NCI-H1105 (cell line): ENCODE measurements at places on chromosomes 7 and 10.

GRCh38 chr10:110824660-110825059, 47.1 kb upstream of the PDCD4 start:
- DNase-seq: no peak

DNA sequence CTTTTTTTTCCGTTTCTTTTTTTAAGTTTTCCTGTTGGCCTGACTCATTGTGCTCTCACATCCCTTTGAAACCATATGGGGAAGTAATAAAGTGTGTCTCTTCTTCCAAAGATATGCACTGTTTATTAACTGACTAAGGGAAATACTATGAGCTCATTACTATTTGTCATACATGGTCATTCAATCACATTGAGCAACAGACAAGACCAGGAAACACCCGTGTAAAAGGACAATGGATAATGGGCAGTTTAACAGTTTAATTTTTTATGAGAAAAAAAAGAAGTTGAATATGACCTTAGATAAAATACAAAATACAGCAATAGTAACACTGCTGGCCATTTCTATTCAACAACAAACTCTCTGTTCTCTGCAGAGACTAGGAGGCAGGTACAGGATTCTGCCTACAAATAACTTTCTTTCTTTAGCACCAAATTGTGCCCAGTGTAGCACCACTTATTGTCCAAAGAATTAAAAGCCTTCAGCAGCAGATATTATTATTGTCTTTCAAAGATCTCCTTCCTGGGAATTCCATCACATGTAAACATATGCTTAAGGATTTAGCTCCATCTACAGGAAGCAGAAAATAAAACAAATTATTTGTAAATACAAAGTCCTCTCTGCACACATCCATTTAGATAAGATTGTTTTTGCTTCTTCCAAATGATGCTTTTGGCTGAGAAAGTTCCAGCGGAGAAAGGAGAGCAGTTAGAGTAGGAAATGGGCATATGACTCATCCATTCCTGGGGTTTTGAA, 55.0 kb upstream of the AKR1E2 start:
- peak; percentile 2 for DNase-seq

DNA sequence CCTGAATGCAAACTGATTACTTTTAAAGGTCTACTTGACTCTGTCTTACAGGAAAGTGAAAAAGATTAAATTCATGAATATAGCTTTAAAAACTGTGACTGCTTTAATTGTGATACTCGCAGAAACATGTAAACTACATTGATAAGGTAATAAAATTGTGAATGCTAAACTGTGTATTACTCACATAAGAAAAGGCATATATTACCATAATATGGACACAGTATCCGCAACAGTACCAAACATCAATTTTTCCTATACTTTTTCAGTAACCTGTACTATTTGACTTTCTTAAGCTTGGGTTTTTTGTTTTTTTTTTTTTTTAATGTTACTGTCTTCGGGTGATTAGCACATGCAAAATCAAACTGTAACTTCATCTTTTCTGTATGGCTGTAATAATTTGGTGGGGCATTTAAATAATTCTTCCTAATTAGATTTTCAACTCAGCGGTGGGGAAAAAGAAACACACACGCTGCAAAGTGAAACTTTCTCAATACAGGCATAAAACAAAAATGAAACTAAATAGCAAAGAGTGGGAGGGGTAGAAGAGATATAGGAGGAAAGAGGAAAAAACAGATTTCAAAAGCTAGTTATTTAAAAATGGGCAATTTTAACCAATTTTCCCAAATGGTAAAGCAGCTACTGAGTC, 23.2 kb downstream of the NT5C3A start:
- no peak for DNase-seq

GRCh38 chr7:137081321-137082093, 213.1 kb downstream of the CHRM2 start:
- no peak for DNase-seq

GRCh38 chr10:127452568-127452967, 96.5 kb upstream of the NPS start:
- no peak for DNase-seq

GRCh38 chr10:43026039-43026973, 50.6 kb upstream of the RET start:
- DNase-seq: no peak

- DNase-seq: peak; percentile 4
Observed at GRCh38 chr7:118182593-118183427, 1.2 kb upstream of the LSM8 start.

DNA sequence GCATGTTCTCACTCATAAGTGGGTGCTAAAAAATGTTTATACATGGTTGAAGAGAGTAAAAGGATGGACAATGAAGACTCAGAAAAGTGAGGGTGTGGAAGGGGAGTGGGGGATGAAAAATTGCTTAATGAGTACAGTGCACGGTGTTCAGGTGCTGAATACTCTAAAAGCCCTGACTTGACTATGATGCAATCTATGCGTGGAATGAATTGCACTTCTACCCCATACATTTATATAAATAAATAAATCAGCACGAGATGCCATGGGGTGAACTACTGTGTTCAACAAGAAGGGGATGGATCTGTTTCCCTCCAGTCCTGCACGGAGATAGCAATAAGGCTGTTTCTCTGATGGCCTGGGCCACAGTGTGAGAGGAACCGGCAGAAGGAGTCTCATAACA, 254.3 kb upstream of the LYZL1 start:
- DNase-seq: no peak

- DNase-seq: peak; percentile 61
Observed at GRCh38 chr7:80611779-80612178, 26.7 kb upstream of the CD36 start.

DNA sequence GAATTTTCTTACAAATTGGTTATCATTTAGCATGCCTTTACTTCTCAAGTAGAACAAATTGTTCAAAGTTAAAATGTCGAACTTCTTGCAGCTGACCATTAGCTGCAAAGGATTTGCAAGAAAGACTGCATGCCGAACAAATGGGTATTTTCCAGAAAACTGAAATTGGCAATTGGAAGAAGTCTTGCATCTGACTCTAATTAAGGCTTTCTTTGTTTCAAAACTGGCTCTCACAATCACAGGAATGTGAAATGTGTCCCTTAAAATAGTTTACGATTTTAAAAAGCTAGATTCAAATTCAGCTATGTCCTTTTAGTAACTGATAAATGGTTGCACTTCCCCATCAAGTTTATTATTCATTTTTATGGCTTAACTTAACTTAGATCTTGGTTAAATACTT, 207.9 kb downstream of the ARL4A start:
- DNase-seq: no peak

- DNase-seq: no peak
Observed at GRCh38 chr10:31018356-31018750, 13.3 kb downstream of the ZNF438 start.

- no peak for DNase-seq
Observed at GRCh38 chr10:44102726-44103255, 282.1 kb downstream of the CXCL12 start.

DNA sequence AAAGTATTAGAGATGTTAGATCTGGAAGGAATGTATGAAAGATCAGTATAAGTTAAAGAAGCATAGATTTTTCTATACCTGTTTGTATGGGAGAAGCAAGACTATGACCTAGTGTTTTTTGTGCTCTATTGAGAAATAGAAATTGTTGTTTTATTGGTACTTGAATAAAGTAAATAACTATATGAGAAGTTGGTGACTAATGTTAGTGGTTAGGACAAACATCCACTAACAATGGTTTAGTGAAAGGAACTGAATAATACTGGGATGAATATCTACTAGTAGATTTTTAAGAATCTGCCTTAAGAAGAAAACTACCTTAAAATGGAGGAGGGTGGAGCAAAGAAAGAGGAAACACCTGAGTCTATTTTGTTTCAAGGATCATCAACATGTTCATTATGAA, 521.1 kb upstream of the POT1 start:
- no peak for DNase-seq

GRCh38 chr7:40715053-40715430, 580.2 kb downstream of the SUGCT start:
- no peak for DNase-seq

DNA sequence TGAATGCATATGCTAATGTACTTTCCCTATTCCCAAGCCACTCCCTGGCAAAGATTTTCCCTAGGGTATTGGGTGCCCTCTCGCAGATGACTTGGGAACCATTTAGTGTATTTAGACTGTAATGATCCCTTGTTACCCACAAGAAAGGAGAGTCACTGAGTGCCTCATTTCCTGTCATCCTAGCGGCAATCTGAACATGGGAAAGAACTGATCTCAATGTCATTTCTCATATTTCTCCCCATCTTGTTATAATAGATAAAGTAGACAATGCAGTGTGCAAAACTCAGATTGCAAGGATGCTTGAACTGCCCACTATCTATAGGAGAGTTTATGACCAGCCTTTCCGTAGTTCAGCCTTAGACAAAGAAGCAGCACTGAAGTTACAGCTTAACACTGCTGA, 123.3 kb downstream of the MICU1 start:
- DNase-seq: no peak

DNA sequence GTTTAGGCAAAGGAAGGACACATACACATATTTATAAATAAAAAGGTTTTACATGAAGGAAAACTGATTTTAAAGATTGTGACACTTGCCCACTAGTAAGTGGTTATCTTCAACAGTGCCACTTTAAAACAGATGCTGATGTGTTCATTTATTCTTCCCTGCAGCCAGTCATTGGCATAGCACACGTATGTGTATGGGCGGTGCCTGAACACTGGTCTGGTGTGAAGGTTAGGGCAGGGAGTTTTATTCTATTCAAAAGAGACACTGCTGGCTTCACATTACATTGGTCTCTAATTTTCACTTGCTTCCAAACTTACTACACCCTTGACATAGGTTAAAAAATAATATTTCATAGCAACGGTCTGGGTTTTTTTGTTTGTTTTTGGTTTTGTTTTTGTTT, 57.9 kb downstream of the NOD1 start:
- DNase-seq: no peak

DNA sequence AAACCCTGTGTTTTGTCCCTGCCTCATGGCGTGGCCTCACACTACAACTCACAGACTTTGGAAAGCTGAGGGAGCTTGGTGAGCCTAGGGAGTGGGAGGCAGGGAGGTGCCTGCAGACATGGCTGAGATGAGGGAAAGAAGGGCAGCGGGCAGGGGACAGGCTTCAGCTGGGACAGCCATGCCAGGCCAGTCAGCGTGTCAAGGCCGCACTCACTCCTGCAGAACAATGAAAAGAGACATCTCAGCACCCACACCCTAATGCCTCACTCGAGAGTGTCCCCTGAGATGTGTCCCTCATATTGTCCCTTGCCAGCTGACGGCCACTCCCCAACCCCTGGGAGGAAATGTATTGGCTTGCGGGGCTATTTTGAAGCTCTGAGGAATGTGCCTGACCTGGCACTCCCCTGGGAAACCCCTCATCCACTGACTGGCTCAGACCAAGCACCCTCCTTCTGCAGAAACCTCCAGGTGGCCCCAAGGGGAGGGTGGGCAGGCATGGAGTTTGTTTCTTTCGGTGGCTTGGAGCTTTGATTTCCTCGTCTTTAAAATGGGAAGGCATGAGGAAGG, 31.6 kb downstream of the SH3PXD2A start:
- DNase-seq: no peak

DNA sequence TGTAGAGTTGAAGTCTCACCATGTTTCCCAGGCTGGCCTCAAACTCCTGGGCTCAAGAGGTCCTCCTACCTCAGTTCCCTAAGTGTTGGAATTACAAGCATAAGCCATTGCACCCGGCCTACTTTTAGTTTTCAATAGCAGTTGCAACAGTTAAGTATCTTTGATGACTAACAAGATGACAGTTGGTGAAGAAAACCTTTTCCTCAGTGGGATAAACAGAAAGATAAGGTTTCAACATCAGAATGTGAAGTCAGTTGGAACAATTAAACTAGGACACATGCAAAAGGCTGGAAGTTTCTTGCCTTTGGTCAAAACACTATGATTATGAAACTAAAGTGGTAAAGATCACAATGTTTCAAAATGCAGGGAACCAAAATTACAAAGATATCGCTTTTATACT, 169.2 kb downstream of the ZNF438 start:
- no peak for DNase-seq

DNA sequence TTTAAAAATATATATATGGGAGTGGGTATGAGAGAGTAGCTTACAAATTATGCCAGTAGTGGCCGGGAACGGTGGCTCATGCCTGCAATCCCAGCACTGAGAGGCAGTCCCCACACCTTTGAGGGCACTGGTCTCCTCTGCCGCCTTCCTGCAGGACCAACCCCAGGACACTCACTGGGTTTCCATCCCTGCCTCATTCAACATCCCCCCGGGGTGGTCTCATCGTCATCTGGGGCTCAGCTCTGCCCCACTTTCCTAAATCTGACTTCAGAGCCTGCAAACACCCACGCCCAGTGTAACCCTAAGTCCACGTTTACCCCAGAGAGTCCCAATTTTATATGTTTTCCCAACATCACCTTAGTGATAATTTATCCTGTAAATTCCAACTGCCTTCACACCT, 96.5 kb downstream of the DIP2C start:
- DNase-seq: no peak

DNA sequence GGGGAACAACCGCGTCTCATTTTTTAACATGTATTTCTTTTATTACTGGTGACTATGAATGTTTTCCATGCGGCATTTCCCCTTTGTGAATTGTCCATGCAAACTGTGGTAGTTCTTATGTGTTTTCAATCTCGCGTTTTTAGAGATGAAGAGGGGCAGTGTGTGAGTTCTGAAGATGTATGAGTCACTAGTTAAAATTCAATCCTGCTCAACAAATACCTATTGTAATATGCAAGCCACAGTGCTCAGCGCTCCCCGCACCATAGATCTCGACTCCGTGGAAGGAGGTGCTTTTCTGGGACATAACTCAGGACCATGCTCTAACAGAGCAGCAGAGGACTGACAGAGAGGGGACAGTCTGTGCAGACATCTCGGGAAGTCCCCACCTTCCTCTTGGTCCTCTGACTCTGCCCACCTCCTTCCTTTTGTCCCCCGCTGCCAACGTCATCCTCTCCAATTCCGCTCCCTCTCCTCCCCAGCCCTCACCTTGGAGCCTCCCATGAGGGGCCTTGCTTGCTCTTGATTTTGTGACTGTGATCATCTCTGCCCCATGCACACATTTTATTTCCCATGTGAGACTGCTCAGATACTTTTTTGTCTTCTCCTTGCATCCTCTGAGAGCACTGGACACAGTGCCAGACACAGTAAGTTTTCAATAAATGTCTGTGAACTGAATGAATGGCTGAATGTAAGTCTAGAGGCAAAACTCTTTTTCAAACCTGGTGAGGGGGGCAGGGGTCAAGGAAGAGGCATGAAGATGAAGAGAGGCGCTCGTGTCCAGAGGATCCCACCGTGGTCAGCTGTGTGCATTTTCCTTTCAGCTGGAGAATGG, 42.7 kb upstream of the PLEKHA1 start:
- no peak for DNase-seq

GRCh38 chr7:29326864-29327263, 132.3 kb downstream of the CHN2 start:
- no peak for DNase-seq

- no peak for DNase-seq
Observed at GRCh38 chr10:21315645-21316220, 209.7 kb downstream of the SKIDA1 start.
